GM12864 (cell line): ENCODE measurements at places on chromosomes 11 and 22.

GRCh38 chr11:70641369-70641768, 243.0 kb downstream of the CTTN start:
- no peak for DNase-seq

DNA sequence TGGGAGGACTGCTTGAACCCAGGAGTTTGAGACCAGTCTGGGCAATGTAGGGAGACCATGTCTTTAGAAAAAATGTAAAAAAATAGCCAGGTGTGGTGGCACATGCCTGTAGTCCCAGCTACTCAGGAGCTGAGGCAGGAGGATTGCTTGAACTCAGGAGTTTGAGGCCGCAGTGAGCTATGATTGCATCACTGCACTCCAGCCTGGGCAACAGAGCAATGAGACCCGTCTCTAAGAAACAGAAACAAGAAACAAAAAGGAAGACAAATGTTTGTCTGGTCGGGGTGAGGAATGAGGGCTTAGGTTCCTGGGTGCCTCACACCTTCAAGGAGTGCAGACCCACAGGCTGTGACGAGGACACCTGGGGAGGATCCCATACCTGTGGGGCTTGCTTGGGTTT, 191.9 kb downstream of the CEP164 start:
- no peak for DNase-seq

GRCh38 chr11:12525466-12526055, 148.2 kb downstream of the PARVA start:
- DNase-seq, result no peak

- DNase-seq, result no peak
Observed at GRCh38 chr22:17665854-17666253, 27.3 kb downstream of the BCL2L13 start.

DNA sequence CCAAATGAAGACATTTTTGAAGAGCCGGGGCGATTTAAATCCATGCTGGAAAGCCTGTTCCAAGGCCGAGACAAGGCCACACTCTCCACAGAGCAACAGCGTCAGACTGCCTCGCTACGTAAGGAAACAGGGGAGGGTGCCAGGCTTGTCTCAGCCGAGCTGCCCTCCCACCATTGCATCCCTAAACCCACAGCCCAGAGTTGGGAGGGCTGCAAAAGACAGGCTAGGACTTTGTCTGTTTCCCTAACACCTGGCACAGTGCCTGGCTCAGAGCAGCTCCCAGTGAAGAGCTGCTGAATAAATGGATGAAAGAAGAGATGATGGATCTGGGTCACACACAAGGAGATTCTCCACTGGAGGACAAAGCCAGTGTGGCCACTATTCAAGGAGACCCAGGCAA, 51.3 kb upstream of the SCUBE2 start:
- no peak for DNase-seq

DNA sequence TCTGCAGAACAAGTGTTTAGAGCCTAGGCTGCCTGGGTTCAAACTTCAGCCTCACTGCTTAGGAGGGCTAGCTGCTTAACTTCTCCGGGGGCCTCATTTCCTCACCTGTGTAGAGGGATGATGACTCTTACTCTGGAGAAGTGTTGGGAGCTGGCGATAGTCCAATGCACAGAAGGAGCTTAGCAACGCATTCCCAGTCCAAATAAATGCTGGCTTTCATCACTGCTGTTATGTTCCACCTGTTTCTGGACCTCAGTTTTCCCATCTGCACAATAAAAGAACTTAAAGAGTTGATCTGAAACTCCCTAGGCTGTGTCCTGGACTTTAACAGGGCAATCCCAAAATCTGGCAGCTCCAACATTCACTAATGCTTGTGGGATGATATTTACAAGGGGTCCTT, 337.8 kb downstream of the MIAT start:
- no peak for DNase-seq
